NCI-H2107 (cell line): ENCODE measurements at places on chromosomes 5 and 9.

GRCh38 chr5:180910735-180911134, 11.8 kb downstream of the BTNL8 start:
- DNase-seq, result no peak

DNA sequence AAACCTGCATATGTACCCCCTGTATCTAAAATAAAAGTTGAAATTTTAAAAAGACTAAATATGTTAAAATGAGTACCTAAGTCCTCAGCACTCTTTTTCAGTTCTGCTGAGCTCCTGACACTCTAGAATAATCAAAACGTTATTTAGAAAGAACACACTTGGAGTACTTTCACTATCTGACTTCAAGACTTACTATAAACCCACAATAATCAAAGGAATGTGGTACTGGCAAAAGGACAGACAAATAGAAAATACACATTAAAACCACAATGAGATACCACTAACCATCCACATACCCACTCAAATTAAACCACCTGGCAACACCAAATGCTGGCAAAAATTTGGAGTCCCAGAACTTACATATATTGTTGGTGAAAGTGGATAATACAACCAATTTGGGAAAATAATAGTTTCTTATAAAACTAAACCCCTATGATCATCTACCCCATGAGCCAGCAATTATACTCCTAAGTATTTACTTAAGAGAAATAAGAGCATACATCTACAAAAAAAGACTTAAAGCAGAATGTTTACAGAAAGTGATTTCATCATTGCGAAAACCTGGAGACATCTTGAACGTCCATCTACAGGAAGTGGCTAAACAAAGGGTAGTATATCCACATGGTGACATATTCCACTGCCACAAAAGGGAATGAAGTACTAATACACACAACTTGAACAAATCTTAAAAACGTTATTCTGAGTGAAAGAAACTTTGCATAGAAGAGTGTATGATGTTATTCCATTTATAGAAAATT, 12.8 kb upstream of the PRSS3 start:
- no peak for DNase-seq

DNA sequence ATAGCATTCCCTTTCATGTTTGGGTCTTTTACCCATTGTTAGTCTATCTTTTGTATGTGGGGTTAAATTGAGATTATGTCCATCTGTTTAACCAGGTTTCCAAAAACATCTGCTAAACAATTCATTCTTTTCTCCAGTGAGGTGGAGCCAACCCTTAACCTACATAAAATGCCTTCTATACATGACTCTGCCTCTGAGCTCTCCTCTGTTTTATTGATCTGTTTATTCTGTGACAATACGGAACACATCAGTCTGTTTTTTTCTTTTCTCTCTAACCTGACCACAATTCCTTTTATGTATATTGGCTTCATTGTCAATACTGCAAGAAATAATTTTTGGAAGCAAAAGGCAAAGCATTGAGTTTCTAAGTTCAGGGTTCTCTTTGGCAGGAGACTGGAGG, 9.9 kb upstream of the ARL15 start:
- DNase-seq, result no peak

- no peak for DNase-seq
These were observed 1.7 kb downstream of the SLC1A3 start for GRCh38 chr5:36607838-36608783.

DNA sequence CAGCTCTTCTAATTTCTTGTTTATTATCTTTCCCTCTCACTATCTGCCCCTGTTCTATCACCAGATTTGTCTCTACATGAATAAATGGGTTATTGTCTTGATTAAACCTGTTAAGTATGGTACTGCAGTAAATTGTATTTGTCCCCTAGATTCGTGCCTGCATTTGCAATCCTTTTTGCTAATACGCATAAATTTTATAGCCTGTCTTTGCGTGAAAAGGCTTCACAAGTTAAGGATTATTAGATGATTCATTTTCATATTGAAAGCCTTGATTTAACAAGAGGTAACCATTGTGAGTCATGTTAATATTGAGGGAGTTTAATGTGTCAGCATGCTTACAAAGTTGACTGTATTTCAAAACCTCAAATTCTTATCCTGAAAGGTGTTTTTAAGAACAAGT, 204.6 kb downstream of the PCSK1 start:
- no peak for DNase-seq

GRCh38 chr9:27572566-27572917, 739 bp downstream of the C9orf72 start:
- DNase-seq, result no peak
